ENCODE measurements at places on chromosomes 2 and 18.

DNA sequence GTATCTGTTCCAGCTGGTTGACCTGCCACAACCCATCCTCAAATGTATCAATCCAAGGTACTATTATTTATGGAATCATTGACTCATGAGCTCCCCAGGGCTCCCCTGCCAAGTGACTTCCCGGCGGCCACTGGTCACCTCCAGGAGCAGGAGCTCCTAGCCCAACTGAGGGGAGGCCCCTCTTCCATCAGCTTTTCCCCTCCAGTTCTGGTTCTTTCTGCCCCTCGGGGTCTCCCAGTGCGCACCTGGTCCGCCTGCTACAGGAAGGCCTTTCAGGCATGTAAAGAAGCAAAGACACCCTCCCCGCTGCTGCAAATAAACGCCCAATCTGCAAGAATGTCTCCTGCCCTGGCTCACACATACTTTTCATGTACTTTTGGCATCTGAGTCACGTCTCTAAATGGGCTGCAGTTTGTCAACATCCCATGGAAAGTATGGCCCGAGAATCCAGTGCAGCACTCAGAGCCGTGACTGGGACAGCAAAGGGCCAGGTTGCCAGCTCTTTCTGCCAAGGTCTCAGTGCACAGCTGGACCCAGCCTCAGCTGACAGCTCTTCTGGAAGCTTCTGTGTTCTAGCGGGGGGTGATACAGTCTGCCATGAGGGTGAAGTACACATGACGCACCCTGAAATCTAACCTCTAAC is 41.4 kb downstream of the KLHL29 start:
- DNase-seq = no peak

DNA sequence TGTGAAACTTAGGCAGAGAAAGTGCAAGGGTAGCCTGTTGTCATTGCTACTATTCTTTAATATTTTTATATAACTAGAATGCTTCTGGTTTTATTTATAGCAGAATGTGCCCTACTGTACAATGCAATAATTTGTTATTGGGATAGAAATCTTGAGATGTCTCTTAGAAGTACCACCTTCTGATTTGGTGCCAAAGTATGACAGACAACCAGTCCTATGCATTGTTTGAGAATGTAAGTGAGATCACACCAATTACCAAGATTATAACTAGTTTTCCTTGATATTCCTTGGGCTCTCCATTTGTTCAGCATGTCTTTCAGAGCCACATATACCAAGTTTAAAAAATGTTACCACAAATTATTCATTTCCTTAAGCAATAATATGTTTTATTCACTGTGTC is 399.7 kb downstream of the CPS1 start:
- no peak for DNase-seq

GRCh38 chr2:47152803-47153202 is 2.3 kb downstream of the STPG4 start:
- no peak for DNase-seq

DNA sequence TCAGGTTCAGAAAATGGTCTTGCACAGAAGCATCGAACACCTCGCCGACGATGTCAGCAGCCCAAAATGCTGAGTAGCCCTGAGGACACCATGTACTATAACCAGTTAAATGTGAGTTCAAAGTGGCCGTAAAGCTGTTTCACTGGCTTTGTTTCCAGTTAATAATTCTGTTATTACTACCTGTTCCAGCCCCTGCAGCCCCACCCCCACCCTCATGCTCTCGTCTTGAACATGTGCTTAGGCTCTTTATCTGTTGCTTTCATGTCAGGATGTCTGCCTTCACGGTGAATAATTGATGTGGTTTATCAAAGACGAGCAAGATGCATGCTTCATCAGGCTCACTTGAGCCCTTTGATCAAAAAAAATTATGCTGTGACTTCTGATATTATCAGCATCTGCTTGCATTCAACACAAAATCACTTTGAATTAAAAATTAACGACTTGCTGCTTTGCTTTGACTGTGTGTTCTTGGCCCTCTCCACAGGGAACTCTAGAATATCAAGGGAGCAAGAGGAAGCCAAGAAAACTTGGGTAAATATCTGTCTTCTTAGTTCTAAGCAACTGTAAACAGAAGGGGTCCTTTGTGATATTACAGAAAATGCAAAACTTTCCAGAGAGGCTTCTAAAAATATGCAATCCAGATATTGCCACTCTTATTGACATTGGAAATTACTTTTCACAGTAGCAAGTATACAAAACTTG is 63.4 kb upstream of the SP5 start:
- peak; percentile 96 for DNase-seq

DNA sequence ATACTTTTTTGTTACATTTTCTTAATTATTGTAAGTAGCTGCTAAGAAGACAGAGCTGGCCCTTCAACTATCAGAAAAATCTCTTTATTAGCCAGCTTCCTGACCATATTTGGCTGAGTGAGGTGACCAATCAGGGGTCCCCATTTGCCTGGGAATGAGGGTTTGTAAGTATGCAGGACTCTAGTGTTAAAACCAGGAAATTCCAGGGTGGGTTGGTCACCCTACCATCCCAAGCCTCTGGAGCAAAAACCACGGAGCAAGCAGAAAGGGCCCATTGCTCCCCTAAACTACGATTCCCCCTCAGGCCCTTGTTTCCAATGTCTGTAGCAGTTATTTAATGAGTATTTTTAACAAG is 165.6 kb upstream of the NCKAP5 start:
- no peak for DNase-seq

DNA sequence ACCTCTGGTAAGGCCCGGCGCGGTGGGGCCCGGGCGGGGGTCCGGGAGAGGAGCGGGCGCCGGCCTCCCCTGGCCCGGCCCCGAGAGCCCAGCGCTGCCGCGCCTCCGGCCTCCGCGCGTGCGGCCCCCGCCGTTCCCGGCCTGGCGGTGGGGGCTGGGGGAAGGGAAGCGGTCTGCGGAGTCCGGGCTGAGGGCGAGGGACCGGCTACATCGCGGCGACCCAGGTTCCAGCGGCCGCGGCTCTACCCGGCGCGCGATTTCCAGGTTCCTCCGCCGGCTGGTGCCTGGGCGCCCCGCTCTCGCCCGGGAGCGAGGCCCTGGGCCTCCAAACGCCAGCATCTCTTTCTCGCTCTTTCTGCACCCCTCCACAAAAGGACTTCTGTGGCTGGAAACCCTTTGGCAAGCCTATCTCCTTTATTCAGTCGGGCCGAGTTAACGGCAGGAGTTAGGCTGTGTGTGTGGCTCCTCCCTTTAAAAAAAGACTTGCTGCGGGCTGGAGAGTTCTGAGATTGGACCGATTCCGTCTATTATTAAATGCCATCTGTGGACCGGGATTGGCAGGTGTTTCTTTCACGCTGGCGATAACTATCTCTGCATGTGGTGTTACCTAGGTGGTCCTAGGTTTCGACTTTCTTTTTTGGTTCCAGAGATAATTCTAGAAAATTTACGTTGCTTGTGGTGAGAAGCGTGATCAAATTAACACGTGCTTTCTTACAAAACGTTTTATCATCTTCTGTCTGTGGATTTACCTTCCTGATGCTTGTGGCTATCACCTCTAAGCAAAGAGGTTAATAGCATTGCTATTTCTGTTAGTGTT is 592 bp downstream of the ME2 start:
- peak; percentile 36 for DNase-seq

DNA sequence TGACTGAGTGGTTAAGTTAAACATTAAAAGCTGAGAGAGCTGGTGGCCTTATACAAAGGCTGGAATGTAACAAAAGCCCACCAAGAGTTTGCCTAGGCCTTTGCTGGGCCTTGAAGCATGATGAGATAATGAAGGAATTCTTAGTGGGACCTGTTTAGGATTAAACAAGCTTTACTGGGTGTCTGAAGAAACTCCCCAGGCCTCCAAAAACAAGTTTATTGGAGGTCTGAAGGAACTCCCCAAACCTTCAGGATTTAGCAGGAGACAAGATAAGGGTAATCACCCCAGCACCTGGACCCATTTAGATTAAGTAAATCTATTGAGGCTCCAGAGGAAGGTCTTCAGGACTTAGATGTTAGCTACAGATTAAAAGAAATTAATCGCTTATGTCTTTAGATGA is 18.7 kb downstream of the PCARE start:
- DNase-seq = no peak

DNA sequence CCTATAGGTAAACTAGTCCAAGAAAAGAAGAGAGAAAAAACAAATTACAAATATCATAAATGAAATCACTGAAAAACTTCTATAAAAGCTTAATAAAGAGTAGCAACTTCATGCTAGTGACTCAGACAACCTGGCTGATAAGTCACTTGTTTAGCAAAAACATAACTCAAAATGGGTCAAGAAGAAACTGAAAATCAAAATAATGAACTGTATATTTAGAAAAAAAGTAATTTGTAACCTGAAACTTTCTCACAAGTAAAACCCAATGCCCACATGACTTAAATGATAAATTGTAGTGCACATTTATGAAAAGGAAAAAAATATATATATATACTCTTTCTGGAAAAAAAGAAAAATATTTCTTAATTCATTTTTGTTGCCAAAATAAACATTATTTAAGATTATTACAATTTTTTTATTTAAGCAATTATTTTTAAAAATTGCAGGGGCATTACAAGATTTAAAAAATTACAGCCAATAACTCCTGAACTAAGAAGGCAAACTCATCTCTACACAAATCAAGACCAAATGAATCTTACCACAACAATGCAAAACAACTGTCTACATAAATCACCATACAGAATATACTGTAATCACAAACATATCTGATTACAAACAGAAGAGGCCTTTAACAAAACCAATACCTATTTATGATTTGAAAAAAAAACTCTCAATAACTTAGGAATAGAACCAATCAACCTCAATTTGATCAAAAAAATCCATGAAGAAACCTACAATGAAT is 406.3 kb downstream of the CDH7 start:
- DNase-seq = no peak

DNA sequence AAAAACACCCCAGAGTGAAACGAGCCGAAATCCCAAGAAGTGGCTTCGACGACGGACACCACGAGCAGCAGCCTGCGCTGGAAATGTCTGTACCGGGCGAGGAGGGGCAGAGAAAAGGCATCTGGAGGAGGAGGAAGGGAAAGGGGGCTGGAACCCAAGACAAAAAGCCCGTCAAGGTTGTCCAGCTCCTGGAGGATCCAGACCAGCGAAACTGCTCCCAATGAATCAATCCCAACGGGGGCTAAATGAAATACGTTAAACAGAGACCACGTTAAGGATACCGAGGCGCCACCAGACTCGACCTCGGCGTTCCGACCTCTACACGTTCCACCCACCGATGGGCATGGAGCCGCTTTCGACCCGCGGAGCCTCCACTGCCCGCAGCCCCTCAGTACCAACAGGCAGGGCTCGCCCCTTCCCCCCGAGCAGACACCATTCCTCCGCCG is 400 bp downstream of the CCDC88A start:
- peak; percentile 65 for DNase-seq

Data from SW480 (cell line).